ENCODE measurements at places on chromosomes 16 and 17.

DNA sequence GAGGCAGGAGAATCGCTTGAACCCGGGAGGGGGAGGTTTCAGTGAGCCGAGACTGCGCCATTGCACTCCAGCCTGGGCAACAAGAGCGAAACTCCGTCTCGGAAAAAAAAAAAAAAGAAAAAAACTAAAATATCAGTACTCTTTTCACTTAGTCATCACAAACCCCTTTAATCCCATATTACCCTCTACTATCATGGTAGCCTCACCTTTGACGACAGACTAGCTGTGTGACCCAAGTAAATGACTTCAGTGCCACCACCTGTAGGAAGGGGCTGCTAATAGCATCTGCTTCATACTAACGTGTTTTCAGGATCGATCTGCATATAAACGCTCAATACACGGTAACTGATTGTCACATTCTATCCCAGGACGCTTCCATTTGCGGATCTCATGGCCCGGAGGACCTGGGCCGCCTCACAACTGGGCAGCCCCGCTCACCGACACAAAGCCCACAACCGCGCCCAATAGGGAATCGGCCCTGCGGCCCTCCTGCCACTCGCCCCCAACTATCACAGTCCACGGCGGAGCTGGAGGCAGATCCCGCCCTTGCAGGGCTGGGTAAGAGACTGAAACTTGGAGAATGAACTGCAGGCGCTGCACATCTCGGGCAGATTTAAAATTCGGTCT, 1.1 kb upstream of the ZNF263 start:
- no peak for DNase-seq

GRCh38 chr17:7177191-7177953, 1.8 kb downstream of the ASGR1 start:
- DNase-seq: peak; percentile 77

- DNase-seq: no peak
These were observed 81.1 kb downstream of the TNRC6C start for GRCh38 chr17:78039581-78039980.

DNA sequence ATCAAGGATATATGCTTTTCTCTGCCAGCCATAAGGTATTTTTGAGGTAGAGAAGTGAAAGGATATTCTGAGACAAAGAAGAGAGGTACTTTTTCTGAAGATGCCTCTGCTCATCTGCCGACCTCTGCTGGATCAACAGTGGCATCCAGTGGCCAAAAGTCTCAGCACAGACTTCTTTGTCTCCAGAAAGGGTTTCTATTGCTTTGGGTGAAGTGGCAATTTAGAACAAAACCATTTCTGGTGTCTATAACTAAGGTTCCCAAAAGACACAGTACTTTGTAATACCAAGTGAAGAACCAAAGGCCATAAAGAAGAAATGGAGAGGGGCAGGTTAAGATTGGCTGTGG, 155.2 kb upstream of the C17orf78 start:
- peak; percentile 59 for DNase-seq

- DNase-seq: no peak
These were observed 1.7 kb upstream of the KPNA2 start for GRCh38 chr17:68033636-68034451.

- no peak for DNase-seq
These were observed 9.2 kb downstream of the DYNC1LI2 start for GRCh38 chr16:66741950-66742808.

DNA sequence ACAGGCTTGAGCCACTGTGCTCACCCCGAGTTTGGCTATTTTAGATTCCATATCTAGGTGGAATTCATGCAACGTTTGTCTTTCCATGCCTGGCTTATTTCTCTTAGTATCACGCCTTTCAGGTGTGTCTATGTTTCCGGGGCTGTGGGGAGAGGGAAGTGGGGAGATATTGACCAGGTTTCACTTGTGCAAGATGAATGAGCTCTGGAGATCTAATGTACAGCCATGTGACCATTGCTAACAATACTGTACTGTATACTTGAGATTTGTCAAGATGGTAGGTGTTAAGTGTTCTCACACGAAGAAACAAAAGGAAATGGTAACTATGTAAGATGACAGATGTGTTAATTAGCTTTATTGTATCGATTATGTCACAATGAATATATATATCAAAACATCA, 199.6 kb downstream of the SHISA9 start:
- DNase-seq: no peak

GRCh38 chr17:62884781-62885180, 76.7 kb upstream of the MARCHF10 start:
- no peak for DNase-seq

DNA sequence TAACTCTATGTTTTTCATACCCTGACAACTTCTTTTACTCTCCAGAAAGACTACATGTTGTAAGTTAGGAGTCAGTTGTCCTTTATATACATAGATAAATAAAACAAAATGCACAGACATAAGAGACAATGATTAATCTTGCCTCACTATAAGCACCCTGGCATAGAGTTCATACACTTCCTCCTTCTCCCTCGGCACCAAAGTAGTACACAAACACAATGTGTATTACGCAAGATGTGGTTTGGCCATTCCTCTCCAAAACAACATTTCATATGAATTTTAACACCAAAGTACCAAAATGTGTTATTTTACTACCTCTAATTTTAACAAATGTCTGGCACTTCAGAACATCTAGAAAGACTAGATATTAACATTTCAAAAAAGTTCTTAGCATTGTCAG, 17.2 kb upstream of the SLFN11 start:
- DNase-seq: no peak

- DNase-seq: no peak
These were observed 191.4 kb upstream of the SDK2 start for GRCh38 chr17:73835605-73836004.

GRCh38 chr16:23365602-23366240, 63.6 kb downstream of the SCNN1B start:
- DNase-seq: no peak

DNA sequence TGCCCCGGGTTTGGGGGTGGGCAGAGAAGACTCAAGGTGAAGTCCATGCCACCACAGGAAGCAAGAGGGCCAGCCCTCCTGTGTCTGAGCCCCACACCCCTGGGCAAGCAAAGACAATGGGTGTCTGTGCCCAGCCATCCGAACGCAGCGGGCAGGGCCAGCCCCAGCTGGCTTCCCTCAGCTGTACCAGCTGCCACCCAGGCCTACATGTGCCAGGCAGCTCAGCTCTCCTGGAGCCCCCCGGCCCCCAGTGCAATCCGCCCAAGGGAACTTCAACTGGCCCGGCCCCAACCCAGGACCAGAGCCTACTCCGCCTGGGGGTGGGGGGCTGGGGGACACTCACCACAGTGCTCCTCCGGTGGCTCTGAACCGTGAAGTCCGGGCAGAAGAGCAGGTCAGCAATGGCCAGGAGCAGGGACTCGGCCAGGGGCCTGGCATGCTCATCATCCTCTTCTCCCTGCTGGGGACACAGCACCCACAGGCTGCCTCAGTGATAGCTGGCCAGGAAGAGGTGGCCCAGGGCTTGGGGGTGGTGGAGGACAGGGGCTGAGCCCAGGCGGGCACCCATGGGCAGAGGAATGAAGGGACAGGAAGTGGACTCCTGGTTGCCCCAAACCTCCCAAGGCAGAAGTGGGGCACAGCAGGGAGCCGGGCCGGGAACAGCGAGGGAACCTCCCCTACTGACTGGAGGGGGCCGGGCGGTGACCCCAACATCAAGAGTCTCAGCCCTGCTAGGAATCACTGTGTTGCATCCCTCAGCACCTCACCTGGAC, 9.8 kb downstream of the HID1 start:
- DNase-seq: no peak

- DNase-seq: no peak
These were observed 55.4 kb downstream of the ADCY9 start for GRCh38 chr16:4060823-4061222.

DNA sequence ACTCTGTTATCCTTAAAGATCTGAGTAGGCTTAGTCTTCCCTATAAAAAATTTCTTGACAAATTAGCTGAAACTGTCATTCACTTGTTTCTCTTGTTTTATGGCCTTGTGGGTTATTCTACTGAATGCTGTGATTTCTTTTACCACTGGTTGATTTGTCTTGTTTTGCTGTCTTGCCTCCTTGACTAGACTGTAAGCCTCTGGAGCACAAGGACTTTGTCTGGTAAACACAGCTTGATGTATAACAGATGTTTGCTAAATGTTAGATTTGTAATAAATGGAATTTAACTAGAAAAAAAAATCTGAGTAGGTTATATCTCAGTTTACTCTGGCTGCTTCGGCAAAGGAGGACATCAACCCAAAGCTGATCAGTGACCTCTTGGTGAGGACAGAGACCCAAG, 21.6 kb downstream of the VAC14 start:
- no peak for DNase-seq

DNA sequence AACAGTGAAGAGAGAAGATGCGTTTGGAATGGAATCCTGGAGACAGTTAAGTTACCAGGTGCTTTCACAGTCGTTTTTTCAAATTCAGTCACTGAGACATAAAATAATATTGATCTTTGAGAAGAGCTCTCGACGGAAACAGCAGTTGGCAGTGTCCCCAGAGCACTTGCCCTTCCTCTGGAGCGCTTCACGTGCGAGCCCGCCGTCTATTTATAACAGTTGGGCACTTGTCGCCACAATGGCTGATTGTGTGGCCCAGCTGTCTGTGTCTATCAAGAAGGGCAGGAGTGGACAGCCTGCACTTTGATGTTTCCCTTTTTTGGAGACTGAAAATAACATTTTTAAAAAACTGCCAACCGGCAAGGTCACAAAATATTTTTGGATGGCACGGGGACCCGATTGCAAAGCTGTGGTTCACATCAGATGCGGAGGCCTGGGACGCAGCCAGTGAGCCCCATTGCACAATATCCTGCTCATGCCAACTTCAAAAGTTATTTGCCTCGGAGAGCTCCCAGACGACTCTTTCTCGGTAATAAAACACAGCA, 62.9 kb downstream of the ADCY9 start:
- no peak for DNase-seq

GRCh38 chr16:78363843-78364555, 264.5 kb downstream of the WWOX start:
- no peak for DNase-seq

- no peak for DNase-seq
These were observed 53.8 kb upstream of the SLC25A19 start for GRCh38 chr17:75342996-75343395.

DNA sequence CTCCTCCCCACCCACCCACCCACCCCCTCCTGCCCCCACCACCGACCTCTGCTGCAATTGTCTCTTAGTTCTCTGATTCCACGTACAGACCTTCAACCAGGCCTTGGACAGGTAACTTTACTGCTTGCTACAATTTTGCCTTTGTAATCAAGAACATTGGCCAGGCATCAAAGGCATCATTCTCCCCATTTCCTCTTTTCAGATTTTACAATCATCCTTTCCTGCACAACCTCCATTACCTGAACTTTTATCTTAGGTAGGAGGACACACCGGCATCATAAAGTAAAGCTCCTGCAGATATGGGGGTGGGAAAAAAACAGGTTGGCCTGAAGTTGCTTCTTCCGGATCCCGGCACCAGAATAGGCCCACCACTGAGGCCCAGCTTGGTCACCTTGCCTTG, 25.7 kb upstream of the SUPT4H1 start:
- DNase-seq: no peak

GRCh38 chr16:64428463-64429113, 693.3 kb downstream of the CDH11 start:
- no peak for DNase-seq

- DNase-seq: peak; percentile 38
These were observed 22.6 kb downstream of the NACA2 start for GRCh38 chr17:61568219-61569072.

GRCh38 chr17:50345432-50346312, at the start of gene XYLT2:
Gene XYLT2, plus strand, starts transcription at chr17:50346126. Its CDS starts 15 bp downstream, at chr17:50346141.
- peak; percentile 96 for DNase-seq
